ENCODE measurements at places on chromosomes 1 and 21.

GRCh38 chr1:116345843-116346242, 27.2 kb upstream of the ATP1A1 start:
- DNase-seq, result no peak

DNA sequence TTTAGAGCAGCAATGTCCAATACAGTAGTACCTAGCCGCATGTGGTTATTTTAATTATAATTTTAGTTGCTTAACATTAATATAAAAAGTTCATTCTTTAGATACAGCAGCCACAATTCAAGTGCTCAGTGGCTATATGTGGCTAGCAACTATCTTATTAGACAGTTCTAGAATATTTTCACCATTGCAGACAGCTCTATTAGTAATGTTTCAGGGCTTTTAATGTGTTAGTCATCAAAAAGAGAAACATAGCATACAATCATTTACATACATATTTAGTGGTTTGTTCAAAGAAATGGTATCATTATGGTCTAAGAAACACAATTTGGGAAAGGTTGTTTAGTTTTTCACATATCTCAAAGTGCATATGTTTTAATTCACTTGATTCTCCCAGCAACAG, 66.6 kb upstream of the DYNLT5 start:
- no peak for DNase-seq

DNA sequence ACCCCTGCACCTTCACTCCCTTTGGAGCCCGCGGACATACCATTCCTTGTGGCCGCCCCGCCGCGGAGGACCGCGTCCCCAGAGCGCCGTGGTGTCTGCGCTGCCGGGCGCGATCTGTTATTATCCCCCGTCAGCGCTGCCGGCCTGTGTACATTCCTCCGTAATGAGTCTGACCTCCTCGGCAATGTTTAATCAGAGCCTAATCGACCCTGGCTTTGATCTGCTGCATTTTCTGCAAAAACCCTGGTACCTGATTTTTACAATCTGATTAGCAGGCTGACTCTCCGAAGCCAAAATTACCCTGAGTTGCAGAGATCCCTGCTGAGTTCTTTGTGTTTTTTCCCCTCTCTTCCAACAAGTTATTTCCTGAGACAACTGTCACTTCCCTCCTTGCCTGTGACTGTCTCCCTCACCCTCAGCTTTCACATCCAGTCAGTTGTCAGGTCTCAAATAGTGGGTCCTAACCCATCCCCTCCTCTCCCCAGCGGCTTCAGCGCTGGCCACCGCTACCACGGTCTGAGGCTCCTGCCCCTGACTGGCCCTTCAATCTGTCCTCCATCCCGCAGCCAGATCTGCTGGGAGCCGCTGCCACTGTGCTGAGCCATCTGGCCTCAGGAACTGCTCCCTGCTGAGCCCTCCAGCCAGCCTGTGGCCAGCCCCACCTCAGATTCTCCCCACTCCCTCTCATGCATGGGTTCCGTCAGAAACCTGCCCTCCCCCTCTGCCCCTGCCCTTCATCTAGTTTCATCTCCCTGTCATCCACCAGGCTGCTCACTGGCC, 53.5 kb downstream of the GLIS1 start:
- DNase-seq, result no peak

- peak; percentile 4 for DNase-seq
Measured at GRCh38 chr1:100249155-100249536, 488 bp downstream of the DBT start.

- DNase-seq, result no peak
Measured at GRCh38 chr1:234520908-234521817, 42.2 kb upstream of the TARBP1 start.

- DNase-seq, result no peak
Measured at GRCh38 chr1:47751996-47752451, 245.2 kb downstream of the TRABD2B start.

DNA sequence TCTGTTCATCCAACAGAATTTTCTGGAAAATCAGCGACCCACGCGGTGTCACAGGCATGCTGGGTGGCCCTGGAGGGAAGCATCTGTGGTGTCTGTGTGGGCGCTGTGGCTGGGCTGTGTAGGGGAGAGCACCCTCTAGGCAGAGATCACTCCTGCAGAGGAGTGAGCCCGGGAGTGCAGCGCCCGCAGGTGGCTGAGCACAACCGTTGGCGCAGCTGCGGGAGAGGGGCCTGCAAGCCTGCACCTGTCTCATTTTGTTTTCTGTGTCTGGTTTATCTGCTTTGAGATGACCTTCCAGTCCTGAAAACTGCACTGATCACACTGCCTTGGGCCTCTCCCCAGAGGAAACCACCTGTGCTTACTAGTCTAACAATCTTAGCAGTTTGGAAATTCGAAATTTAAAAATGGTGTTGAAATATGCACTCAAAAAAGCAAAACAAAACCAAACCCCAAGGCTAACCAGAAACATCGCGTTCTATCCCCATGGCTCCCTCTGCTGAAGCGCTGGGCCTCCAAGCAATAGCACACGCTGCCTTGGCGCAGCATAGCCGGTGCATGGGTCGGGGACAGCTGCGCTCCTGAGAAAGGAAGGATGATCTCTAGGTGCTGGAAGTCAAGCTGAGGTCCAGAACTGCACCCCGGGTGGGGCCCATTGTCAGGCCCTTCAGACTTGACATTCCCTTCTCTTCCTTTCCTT, 4.8 kb downstream of the FAM3B start:
- peak; percentile 33 for DNase-seq

DNA sequence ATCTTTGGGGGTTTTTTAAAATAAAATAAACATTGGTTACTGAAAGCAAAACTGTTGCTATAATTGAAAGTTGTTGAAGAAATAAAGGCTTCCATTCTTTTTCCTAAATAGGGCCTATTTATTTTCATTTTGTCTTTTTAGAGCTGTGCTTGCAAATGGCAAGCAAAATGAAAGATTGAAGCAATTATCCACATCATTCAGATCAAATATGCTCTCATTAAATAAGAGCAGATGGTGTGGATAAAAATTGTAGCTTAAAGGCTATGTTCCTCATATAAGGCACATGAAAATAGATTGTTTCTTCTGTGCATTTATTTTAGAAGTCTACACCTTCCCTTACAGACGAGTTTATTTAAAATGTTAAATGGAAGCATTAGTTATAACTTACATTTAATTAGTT, 1317.7 kb downstream of the MRPL39 start:
- DNase-seq, result no peak

DNA sequence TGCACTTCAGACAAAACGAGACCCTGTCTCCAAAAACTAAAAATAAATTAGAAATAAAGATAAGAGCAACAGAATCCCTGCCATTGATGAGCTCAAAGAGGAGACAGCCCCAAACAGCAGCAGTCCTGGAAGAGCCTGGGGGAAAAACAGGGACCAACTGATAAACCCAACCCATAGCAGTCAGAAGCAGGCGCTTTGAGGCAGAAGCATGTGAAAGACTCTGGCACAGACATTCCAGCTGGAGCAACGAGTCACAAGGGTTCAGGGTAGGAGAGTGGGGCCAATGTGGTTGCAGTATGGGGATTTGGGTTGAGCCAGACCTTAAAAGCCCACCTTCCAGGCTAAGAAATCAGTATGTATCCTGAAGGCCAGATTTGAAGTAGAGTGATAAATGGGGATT, 78.5 kb downstream of the MPZL1 start:
- no peak for DNase-seq

DNA sequence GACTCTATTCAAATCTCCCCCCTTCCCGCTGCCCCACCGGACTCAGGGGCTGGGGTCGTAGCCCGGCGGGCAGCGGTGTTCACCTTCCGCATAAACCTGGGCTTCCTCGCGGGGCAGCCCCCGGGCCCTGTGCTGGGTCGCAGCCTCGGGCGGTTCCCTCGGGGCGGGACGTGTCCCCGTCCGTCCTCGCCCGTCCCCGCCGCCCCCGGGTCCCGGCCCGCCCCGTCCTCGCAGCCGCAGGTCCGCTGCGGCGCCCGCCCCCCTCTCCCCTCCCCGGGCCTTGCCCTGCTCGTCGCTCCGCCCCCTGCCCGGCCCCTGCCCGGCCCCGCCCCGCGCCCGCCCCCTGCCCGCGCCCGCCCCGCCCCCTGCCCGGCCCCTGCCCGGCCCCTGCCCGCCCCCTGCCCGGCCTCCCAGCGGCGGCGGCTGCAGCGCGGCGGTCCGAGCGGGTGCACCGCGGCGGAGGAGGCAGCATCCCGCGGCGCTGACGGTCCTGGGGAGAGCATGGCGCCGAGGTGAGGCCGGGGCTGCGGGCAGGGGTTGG, at the start of gene COL18A1:
TSS of gene COL18A1 (plus strand) at position 436 of the 541 bp plus-strand sequence. CDS start at position 502, 66 bp downstream.
- peak; percentile 63 for DNase-seq

GRCh38 chr1:241627453-241628259, 12.5 kb downstream of the CHML start:
- peak; percentile 50 for DNase-seq

- peak; percentile 31 for DNase-seq
Measured at GRCh38 chr1:225851805-225852204, 30.4 kb downstream of the TMEM63A start.

DNA sequence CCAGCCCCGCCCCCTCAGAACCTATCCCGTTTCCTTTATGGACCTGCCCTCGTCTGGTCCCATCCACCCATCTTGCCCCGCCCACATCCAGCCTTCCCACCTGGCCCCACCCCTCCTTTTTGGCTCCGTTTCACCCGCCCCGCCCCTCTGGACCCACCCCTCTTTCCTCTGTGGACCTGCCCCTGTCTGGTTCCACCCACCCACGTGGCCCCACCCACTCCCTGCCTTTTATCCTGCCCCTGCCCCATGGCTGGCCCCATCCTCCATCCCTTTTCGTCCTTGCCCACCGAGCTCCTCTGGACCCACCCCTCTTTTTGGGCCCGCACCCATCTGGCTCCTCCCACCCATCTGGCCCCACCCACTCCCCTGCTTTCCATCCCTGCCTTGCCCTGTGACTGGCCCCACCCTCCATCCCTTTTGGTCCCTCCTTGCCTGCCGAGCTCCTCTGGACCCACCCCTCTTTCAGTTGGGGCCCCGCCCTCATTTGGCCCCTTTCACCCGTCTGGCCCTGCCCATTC, 177.3 kb downstream of the CAMTA1 start:
- peak; percentile 62 for DNase-seq

GRCh38 chr1:7253118-7253480, 467.8 kb downstream of the CAMTA1 start:
- DNase-seq, result no peak

DNA sequence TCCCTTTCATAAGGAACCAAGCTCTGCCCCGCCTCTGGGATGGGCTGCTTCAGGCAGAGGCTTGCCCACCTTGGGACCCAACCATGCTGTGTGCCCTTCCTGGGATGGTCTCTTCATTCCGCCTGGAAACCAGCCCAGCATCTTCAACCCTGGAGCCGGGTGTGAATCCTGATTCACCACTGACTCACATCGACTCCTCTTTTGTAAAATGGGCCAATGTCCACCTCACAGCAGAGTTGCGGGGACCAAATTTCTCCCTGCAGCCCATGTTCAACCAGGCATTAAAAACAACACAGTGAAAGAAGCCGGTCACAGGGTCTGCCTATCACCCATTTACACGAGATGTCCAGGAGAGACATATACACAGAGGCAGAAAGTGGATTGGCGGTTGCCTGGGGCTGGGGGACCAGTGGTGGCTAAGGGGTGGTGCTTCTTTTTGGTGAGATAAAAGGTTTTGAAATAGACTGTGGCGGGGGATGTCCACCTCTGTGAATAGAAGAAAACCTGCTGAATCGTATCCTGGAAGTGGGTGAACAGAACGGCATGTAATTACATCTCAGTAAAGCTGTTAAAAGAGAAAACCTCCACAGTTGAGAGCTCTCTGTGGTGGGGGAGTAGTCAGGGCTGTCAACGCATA, 6.9 kb upstream of the GPR153 start:
- no peak for DNase-seq

- no peak for DNase-seq
Measured at GRCh38 chr1:165894591-165894990, 67.2 kb downstream of the UCK2 start.

DNA sequence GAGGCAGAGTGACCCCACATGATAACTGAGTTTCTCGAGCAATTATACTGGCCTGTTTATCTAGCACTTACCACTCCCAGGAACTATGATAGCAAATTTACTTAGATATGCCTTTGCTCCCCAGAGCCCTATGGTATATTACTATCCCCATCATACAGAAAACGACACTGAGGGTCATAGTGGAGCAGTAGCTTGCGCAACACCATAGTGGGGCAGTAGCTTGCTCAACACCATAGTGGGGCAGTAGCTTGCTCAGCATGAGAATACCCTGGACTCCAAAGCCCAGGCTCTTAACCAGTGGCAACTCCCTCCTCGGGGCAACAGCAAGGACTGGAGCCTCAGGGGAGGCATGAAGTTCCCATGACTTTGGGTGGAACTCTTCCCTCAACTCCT, 211.9 kb downstream of the NPHP4 start:
- no peak for DNase-seq

GRCh38 chr1:204685236-204686006, at the start of gene LRRN2:
TSS of gene LRRN2 (minus strand) at chr1:204685738. CDS start at chr1:204619992, 65,746 bp downstream.
- no peak for DNase-seq

DNA sequence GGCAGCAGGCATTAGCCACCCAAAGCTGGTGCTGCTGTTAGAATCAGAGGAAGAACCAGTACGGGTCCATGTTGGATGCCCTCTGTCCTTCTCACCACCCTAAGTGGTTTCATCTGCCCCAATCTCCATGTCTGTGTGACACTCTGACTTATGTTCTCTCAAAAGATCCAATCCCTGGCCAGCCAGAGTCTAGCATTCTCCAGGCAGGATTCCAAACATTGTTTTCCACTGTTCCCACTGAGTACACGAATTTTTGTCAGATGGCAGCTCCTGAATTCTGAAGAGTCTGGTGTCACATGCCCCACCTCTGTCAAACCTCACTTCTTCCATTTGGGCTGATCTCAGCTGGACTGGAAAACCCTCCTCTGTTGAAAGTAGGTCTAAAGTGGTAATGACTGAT, 166.0 kb downstream of the DISC1 start:
- DNase-seq, result no peak

DNA sequence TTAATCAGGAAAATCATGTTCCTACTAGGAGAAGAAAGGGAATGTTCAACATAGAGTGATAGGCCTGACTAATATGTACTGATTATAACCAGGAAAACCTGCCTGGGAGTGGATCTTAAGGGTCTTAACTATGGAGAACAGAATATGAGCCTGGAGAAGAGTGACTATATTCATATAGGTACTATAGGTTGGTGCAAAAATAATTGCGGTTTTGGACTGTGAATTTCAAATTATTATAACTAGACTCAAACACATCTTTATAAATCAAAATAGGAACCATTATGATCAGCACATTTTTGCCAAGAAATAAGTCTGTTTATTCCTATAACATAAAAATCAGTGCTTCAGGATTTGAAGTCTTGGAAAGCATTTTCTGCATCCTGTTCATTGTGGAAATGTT, 189.8 kb upstream of the ADAMTS5 start:
- no peak for DNase-seq

- no peak for DNase-seq
Measured at GRCh38 chr1:45545553-45546310, 4.9 kb upstream of the AKR1A1 start.

GRCh38 chr1:1000357-1001056, 610 bp upstream of the HES4 start:
- DNase-seq, result peak; percentile 70

- DNase-seq, result no peak
Measured at GRCh38 chr1:169107603-169108208, 1.2 kb downstream of the ATP1B1 start.

DNA sequence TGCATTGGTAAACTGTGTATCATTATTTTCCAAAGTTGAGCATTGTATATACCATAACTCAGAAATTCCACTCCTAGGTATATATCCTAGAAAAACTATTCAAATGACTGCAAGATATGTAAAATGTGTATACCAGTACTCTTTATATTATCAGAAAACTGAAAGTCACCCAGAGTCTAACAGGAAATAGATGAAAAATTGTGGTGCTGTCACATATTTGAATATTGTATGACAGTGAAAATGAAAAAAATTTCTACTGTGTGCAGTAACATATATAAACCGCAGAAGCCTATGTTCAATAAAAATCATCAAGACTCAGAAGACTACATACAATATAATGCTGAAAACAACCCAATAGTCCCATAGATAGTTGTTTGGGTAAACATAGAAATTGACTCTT, 74.4 kb upstream of the LYPLAL1 start:
- DNase-seq, result no peak

All from germinal center (tissue), 1 donor.